ENCODE measurements at places on chromosomes 4 and X.

- DNase-seq: no peak
Measured at GRCh38 chrX:118208481-118208880, 91.9 kb upstream of the KLHL13 start.

DNA sequence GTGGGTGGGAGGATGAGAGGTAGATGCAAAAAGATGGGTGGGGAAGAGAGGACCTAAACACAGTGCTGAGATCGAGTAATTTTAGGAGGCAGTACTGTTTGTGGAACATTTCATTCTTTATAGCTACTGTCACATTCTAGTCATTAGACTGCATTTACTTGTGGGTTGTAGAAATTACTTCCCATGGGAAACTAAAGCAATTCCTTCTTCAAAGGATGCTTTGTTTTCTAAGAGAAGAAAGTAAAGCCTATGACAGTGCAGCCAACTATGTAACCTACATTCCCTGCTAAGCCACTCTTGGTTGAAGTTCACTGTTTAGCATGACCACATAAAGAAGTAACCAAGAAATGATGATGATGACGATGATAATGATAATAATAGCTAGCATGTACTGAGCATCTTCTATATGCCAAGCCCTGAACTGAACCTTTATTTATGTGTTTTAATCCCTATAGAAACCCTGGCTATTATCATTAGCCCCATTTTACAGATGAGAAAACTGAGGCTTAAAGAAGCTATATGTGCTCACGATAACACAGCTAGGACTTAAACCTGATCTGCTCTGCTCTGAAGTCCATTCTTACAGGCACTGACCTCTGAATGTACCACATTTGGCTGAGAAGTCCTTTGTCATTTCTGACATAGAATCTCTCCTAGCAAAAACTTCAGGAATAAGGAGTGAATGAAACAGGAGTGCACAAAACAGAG lies 114.5 kb upstream of the KIT start:
- no peak for DNase-seq

DNA sequence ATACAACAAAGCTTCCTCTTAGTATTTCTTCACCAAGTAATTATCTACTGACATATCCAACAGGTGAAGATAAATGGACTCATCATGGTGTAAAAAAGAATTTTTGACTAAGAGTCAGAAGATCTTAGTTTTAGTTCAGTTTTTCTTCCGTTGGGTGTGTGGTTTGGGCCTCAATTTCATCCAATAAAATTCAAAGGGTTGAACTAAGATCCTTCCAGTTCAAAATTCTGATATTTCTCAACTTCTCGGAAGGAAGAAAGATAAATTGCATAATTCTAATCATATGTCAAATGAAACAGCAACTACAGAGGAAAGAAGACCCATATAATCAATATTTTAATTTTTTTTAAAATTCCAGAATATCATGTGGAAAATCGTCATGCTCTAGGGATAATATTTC lies 192.7 kb downstream of the SPRY1 start:
- DNase-seq: no peak

- no peak for DNase-seq
Measured at GRCh38 chr4:149752729-149753128, 62.9 kb downstream of the IQCM start.

GRCh38 chr4:75741027-75741426 lies 16.6 kb downstream of the USO1 start:
- DNase-seq: no peak

GRCh38 chr4:37489697-37490096 lies 196.5 kb downstream of the RELL1 start:
- DNase-seq: no peak

DNA sequence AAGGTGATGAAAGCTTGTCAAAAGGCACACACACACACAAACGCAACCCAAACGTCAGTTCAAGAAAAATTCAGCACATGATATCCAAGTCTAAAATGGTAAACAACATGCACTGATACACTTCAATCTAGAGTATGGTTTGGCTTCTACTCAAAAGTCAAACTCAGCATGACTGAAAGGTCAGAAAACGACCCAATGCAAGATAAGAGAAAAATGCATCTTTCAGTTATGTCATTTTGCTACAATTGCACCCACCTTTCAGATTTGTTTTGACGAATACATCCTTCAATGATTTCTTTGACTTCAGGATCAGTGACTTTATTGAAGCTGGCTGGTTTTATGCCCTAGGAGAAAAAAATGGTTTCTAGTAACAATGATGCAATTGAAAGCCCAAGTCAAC lies 56.3 kb downstream of the WNK3 start:
- DNase-seq: no peak

DNA sequence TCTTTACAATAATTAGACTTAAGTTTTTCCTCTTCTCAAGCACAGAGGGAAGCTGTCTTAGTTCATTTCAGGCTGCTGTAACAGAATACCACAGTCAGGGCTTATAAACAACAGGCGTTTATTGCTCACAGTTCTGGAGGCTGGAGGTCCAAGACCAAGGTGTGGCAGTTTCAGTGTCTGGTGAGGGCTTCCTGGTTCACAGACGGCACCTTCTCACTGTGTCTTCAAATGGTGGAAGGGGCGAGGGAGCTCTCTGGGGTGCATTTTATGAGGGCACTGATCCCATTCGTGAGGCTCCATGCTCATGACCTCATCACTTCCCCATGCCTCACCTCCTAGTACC lies 115.7 kb upstream of the MXRA5 start:
- DNase-seq: no peak

DNA sequence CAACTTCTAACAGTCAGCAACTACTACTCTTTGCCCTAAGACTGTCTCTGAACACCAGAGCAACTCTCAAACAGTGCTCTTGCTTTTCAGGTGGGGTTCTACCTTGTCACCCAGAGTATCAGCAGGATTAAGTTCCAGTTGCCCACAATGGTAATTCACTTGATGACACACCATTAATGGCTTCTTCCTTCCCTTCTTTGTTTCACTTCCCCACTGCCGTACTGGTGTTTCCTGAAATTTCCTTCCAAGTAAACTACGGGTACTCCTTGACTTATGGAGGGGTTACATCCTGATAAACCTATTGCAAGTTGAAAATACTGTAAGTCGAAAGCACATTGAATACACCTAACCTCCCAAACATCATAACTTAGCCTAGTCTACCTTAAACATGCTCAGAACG lies 36.6 kb upstream of the PDK3 start:
- DNase-seq: no peak

- DNase-seq: no peak
Measured at GRCh38 chrX:15173411-15173810, 96.5 kb downstream of the ASB9 start.

- DNase-seq: peak; percentile 35
Measured at GRCh38 chr4:152408514-152409327, 127.2 kb downstream of the FBXW7 start.
